ENCODE measurements at places on chromosomes 6 and 20.
A peak's percentile ranks its signal among the peaks of the same experiment; 100 is the strongest.

DNA sequence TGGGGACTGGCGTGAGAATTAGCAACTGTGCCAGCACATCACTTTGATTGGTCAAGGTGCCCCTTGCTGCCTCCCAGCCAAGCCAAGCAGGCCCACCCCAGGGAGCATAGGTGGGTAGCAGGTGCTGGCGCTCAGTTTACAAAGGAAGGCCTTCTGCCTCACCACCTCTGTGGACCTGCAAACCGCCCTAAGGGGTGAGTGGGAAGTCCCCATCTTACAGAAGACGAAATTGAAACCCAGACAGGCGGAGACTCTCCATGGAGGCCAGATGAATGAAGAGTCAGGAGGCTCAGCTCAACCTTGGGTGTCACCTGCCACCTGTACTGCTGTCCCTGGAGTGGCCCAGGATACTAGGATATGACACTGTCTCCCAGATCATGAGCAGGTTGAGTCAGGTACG lies 21.5 kb upstream of the MAS1L start:
- peak; percentile 0 for DNase-seq

- DNase-seq = no peak
Observed at GRCh38 chr6:98920904-98921431, 26.8 kb downstream of the FBXL4 start.

GRCh38 chr20:9916761-9917160 lies 77.9 kb upstream of the PAK5 start:
- DNase-seq = no peak

DNA sequence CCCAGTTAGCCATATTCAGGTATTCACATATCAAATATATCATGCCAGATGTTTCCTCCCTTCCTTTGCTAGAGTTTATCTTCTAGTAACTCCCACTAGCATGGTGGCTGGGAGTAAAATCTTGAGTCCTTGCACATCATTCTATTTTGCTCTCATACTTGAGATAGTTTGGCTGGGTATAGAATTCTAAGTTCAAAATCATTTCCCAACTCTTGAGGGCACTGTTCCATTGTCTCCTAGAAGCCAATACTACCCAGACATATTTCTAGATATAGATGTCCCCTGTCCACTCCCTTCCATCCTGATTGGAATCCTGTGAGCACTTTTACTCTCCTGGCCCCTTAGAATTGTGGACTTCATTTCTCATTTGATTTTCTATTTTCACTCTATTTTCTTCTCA lies 104.7 kb downstream of the ZFP64 start:
- no peak for DNase-seq

GRCh38 chr6:65182681-65183080 lies 524.3 kb downstream of the EYS start:
- DNase-seq = no peak

DNA sequence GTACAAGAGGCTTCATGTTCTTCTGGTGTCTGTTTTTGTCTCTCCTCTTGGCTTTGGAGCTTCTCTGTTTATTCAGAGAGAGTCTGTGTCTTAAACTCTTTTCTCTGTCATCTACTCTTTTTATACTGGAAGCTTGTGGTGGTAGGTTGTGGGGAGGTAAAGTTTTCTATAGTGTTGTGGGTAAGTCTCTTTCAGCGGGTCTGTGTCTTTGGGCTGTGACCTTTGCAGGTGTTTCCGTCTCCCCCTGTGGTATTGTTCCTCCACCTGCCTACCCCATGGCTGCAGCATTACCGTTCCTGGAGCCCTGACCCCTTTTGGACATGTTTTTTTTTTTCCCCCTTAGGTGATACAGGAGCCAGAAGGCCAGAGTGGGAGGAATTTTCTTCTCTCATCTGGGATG lies 37.9 kb upstream of the FERMT1 start:
- no peak for DNase-seq

GRCh38 chr20:41111578-41111951 lies 25.8 kb upstream of the PLCG1 start:
- no peak for DNase-seq

GRCh38 chr6:131568726-131569125 lies 4.3 kb upstream of the ARG1 start:
- no peak for DNase-seq

DNA sequence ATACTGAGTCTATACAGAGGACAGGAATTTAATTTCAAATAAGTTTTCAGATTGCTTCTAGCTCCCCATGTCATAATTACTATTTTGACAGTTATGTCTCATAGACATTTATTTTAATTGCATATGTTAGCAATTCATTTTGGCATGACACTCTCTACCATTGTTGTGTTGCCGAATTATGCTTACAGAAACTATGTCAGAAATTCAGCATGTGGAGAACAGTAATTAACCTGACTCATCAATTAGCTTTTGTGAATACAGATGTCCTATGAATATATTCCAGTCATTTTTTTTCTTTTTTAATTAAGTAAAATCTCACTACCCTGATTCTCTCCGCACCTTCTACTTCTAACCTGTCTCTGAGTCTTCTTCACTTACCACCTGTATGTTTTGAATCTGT lies 105.1 kb downstream of the NKAIN2 start:
- DNase-seq = no peak

DNA sequence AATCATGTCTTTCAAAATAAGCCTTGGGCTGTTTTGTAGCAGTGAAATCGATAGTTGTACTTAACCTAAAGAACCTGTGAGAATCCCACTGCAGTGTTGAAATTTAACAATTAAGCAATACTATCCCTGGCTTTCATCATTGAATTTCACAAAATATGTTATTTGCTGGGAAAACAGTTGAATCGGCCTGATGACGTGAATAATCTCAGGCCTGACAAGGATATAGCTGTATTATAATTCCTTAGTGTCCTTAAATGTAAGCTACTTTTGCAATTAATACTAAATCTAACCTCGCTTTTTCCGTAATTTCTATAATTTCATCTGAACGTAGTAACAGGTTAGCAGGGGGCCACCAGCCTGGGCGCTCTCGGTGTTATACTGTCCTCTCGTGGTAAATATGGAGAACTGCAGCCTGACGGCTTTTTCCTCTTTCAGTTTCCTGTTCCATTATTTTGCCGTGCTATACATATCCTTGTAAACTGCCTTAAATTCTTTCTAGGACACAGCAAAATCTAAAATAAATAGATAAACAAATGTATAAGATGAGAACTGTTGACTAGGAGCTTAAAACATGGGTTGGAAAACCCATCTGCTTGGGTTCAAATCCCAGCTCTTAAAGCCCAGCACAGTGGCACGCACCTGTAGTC lies 24.0 kb downstream of the MTFR2 start:
- peak; percentile 63 for DNase-seq

DNA sequence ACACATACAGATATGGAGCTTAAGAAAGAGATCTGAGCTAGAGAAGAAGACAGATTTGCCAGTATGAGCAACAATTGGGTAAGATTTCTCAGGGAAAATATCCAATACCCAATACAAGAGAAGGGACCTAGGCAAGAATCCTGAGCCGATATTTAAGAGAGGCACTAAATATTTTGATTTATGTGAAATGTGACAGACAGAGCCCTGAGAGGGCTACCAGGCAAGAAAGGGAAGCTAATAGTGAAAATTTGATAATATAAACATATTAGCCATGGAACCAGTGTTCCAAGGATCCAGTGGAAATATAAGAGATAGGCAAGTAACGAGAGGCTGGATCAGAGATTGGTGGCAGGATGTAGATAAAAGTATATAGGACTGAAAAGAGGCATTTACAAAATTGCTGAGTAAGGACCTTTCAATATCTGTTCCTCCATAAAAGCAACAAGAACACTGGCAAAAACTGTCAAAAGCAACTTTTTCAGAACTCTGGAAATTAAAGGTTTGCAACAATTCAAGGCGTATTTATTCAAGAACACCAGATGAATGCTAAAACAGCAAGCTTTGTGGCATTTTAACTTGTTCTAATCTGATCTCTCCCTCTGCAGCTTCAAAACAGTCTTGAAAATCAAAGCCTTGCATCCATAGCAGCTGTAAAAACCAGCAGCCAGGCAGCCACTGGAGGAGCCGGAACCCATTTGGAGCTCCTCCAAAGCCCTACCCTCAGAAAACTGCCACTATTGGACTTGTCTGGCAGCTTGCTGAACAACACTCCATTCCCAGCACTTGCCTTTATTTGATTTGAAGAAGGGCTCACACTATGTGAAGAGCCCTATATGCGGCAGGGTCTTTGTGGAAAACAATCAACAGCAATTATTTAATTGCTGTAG lies 58.8 kb downstream of the REV3L start:
- no peak for DNase-seq

DNA sequence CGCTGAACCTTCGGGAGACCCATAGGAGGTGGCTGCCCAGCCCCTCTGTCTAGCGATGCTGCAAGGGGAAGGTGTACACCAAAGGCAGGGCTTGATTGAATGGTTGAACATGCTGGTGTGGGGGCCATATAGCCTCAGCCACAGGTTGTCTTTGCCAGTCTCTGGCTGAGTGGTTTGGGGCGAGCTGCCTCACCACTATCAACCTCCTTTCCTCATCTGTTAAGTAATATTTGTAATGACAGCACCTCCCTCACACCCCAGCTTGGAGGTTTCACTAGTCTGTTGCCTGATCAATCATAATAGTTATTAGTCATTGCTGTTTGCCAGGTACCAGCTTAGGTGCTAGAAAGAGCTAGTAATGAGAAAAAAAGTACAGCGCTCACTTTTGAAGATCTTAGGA lies 11.8 kb upstream of the ZNF831 start:
- no peak for DNase-seq

DNA sequence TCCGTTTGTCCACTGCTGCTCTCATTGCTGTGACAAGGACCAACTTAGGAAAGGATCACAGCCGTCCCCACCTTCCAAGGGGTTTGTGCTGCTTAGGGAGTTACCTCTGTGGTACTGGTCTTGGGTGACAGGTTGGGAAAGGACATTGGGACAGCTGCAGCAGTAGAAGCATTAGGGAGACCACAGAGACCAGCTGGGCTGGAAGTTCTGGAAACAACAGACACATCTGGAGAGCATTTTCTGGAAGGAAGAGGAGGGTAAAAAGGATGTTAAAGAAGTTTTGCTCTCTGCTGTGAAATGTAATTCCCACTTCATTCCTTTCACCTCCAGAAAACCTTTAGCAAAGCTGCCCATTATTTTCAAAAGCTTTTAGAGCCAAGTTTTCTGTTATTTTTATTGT lies 304.2 kb downstream of the LRFN2 start:
- no peak for DNase-seq

DNA sequence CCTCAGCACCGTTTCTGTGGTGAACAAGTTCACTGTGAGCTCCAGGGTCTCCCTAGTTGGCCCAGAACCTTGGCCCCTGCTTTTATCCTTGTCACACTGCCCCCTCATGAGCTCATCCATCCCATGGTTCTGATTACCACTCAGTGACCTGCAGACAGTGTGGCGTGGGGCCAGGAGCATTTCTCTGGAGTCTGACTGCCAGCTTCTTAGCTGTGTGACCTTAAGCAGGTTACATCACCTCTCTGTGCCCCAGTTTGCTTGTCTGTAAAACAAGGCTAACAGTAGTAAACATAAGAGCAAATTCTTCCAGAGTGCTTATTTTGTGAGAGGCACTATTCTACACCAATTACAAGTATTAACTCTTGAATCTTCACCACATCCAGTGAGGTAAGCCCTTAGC lies 14.8 kb upstream of the MDGA1 start:
- no peak for DNase-seq

DNA sequence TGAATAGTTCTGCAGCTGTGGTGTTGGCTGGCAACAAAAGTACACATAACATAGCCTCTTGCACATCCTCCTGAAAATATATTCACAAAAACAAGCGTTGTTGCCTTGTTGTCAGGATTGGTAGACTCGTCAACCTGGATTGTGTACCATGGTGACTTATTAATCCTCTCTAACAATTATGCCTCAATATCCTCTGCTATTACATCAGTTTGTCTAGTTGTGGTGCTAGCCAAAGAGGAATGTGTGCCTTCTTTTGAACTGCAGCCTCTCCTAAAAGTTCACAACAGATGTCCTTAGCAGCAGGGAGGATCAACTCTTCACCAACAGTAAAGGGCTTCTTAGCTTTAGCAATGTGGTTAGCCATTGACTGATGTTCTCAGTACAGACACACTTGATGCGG lies 3.6 kb upstream of the SF3B5 start:
- DNase-seq = no peak

DNA sequence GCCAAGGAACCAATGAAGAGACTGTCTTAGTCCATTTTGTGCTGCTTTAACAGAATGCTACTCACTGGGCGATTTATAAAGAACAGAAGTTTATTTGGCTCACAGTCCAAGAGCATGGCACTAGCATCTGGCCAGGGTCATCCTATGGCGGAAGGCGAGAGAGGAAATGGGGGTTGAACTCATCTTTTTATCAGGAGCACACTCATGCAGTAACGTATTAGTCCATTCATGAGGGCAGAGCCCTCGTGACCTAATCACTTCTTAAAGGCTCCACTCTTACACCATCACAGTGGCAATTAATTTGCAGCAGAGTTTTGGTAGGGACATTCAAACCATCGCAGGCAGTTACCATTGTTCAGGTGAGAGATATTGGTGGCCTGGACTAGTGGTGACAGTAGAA lies 8.5 kb downstream of the ARFGEF2 start:
- DNase-seq = no peak

DNA sequence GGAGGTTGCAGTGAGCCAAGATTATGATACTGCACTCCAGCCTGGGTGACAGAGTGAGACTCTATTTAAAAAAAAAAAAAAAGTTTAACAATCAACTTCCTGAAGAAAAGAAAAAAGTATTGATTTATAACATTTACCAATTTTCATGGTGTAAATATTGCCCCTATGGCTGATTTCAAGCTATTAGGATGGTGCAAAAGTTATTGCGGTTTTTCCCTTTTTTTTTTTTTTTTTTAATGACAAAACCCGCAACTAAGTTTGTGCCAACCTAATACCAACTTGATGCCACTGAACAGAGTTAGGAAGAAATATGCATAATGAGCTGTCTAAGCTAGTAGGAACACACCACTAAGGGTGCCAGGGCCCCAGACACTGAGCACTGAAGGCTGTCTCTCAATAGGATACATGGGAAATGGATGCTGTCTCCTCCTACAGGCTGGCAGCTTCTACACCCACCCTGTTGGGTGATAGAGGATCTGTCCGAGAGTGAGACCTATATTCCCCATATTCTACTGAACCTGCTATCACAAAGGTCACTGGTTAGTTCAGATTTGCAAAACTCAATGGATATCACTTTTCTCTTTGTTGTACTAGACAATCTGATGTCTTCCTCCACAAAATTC lies 6.5 kb upstream of the PERP start:
- no peak for DNase-seq

DNA sequence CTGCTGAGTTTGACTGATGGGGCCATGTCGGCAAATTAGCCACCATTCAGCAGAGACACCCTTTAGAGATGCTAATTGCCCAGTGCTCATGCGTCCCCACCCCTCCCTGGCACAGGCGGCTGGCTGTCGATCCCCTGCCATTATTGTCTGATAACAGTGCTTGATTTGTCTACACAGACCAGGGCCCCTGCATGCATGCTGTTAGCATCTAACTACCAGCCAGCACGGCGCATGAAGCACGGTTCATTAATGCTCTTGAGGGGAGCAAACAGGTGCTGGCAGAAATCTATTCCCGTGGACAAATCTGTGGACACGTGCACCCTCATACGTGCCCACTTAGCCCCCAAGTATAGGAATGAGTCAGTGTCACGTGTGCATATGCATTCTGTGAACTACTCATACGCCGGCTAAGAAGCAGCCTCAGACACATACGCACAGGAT lies 32.2 kb downstream of the KCNB1 start:
- no peak for DNase-seq

- no peak for DNase-seq
Observed at GRCh38 chr20:6605055-6605935, 162.2 kb upstream of the BMP2 start.

GRCh38 chr6:33189625-33190448 lies 2.4 kb downstream of the COL11A2 start:
- DNase-seq = no peak
